Stimulated activated CD8-positive, alpha-beta memory T cell treated with anti-CD3 and anti-CD28 coated beads, Interleukin-4, amount 100 ng/mL, for 1 hour (primary cell): ENCODE measurements at places on chromosomes 7 and 10.

GRCh38 chr7:2261611-2262010 is 19.6 kb downstream of the NUDT1 start:
- DNase-seq: no peak

DNA sequence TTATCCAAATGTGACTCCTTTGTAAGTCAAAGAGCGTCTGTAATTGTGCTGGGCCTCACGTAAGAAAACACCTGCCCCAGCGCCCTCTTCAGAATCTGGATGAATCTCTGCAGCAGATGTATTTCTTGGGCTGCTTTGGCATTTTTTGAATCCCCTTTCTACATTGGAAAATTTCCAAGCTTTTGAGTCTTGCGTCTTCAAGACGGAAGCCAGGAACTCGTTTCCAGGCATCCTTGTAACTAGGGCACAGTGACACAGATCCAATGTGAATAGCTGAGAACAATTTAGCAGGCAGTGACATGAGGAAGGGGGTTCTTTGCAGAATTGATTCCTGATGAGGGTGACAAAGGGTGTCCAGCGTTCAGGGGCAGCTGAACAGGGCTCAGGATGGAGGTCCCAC is 862.3 kb downstream of the TYW1 start:
- DNase-seq: no peak

GRCh38 chr10:70334526-70335245 is 47.7 kb downstream of the LRRC20 start:
- DNase-seq: no peak

DNA sequence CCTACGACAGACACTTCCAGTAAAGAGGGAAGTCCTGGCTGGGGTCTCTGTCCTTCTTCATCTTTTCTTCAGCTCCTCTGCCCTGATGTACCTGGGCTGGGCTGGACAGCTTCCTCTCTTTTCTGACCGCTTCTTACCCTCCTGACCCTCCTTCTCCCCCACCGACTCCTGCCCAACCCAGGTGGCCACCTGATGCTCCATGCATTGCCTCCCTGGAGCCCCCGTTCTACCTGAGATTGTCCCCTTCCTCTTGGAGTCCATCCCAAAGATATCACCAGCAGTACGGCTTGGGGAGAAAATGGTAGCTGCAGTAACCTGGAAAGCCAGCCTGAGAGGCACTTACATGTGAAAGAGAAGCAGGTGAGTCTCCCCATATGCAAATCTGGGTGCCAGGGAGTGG is 566.3 kb downstream of the TCERG1L start:
- no peak for DNase-seq

DNA sequence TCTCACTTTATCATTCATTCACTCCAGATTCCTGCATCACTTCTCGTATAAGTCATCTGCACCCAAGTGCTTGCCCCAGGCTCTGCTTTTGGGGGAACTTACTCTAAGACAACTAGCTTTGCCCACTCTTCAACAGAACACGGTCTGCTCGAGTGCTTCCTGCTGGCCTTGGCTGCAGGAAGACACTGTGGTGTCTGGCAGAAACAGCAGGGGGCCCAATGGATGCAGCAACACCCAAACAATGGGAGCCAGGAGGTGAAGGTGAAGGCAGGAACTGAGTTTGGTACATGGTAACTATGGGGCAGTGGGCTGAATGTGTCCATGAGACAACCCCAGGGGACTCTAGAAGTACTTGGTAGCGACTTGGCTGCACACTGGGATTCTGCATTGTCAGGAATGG is 344.0 kb downstream of the REEP3 start:
- no peak for DNase-seq

GRCh38 chr10:9331583-9332008 is 1277.1 kb downstream of the GATA3 start:
- no peak for DNase-seq

GRCh38 chr7:25032774-25033743 is 53.1 kb upstream of the OSBPL3 start:
- DNase-seq: no peak

DNA sequence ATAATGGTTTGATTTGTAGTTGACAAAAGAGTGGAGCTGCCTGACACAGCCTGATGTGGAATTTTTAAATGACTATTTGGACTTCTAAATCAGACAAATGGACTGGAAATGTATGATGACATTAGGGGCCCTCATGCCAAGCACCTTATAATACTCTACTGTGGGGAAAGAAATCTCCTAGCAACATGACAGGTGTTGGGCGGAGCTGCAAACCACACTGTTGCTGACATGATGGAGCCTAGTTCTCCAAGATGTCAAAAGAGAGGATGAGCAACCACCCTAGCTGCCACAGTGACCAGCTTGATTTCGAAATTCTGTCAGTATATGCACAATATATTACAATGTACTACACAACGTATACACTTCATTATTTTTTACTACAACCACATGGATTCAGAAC is 65.8 kb downstream of the RHOBTB1 start:
- DNase-seq: no peak

DNA sequence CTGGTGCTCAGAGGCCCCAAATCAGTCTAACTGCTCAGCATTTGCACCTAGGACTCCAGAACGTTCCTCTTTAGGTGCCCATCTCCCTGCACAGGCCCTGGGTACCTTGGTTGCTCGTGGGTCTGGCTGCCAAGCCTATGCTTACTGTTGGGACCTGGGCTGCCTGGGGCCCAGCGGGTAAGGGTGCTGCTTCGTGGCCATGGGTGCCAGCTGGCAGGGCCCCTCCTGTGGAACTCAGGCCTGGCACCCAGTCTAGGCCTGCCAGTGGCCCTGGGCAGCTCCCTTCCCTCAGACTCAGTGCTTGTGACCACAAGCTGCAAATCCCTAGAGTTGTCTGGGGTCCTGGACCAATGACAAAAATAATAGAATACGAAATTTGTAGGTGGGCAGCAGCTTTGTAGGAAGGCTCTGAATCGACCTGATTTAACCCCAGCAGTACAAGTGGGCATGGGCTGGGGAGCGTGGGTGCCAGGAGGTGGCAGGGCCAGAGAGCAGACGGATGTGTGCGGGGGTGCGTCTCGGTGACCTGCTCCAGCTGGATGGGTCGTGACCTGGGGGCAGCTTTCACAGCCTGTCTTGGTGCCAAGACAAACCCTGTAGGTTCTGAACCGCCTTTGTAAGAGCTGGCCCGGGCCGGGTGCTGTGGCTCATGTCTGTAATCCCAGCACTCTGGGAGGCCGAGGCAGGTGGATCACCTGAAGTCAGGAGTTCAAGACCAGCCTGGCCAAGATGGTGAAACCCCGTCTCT is 69.7 kb downstream of the MKI67 start:
- no peak for DNase-seq

DNA sequence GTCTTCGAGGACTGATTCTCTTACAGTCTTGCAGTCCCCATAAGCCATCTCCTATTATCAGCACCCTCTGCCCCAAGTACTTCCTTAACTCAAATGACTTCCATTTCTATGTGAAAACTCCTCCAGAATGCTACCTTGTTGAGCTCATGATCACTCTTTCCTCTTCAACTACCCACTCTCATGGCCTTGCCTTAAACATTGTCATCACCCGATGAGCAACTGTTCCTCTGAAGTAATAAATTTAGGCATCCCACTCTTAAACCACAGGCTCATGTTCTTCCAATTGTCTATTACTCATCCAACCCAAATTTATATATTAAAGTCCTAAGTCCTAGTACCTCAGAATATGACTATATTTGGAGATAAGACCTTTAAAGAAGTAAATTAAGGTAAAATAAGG is 152.9 kb downstream of the C1GALT1 start:
- DNase-seq: no peak

- DNase-seq: no peak
These were observed 5.6 kb upstream of the AIFM2 start for GRCh38 chr10:70137927-70138883.

- no peak for DNase-seq
These were observed at the start of gene PLPP4 for GRCh38 chr10:120456626-120457430. PLPP4 (plus strand) TSS chr10:120457227; CDS start chr10:120457306, 79 bp downstream.
